Common myeloid progenitor, CD34-positive (primary cell): ENCODE measurements at places on chromosomes 11 and 22.

DNA sequence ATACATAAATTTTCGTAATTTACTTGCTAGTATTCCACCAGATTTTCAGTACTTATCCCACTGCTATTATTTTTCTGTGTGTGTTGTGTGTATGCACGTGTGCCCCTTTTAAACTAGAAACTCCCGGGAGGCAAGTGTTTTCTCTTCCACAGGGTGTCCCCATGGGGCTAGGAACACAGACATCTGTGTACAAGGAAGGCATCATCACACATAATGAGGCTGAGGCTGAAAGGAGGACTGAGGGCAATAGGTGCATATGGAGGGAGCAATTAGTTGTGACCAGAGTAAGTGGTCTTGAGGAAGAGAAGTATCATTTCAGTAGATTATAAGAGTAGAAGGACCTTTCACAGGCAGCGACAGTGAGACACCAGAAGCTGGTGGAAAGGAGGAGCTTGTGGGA lies 2.1 kb upstream of the DPAGT1 start:
- no peak for DNase-seq

GRCh38 chr11:1209371-1210057 lies 13.4 kb upstream of the MUC5B start:
- DNase-seq: no peak

DNA sequence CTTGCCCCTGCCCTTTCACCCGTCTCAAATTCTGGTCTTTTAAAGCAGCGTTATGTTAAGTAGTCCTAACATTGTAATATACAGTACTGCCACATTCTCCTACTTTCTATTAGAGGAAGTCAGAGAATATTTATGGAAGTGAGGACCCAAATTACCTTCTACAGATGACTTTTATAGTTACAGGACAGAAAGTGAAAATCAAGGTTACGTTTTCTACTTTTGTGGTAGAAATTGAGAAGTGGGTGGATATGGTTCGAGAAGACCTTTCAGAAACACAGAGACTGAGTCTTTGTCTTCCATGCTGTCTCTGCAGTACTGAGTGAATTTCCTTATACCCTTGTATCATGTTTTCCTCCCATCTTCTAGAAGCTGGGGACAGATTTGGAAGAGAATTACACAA lies 17.1 kb downstream of the SC5D start:
- DNase-seq: no peak

GRCh38 chr11:116471608-116472256 lies 301.1 kb downstream of the BUD13 start:
- DNase-seq: no peak

- no peak for DNase-seq
Measured at GRCh38 chr11:105233285-105233684, 93.7 kb upstream of the CARD18 start.

DNA sequence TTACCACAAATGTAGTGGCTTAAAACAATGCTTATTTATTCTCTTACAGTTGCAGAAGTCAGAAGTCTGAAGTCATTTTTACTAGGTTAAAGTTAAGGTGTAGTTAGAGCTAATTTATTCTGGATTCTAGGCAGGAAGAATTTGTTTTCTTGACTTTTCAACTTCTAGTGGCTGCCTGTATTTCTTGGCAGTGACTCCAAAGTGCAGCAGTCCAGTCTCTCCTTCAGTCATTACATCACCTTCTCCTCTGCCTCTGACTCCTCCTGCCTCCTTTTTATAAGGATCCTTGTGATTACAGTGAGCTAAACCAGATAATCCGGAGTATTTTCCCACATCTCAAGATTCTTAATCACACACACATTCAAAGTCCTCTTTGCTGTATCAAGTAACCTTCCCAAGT lies 581.4 kb downstream of the KCNA4 start:
- no peak for DNase-seq

- DNase-seq: peak; percentile 65
Measured at GRCh38 chr11:82775736-82776346, 42.2 kb upstream of the FAM181B start.

DNA sequence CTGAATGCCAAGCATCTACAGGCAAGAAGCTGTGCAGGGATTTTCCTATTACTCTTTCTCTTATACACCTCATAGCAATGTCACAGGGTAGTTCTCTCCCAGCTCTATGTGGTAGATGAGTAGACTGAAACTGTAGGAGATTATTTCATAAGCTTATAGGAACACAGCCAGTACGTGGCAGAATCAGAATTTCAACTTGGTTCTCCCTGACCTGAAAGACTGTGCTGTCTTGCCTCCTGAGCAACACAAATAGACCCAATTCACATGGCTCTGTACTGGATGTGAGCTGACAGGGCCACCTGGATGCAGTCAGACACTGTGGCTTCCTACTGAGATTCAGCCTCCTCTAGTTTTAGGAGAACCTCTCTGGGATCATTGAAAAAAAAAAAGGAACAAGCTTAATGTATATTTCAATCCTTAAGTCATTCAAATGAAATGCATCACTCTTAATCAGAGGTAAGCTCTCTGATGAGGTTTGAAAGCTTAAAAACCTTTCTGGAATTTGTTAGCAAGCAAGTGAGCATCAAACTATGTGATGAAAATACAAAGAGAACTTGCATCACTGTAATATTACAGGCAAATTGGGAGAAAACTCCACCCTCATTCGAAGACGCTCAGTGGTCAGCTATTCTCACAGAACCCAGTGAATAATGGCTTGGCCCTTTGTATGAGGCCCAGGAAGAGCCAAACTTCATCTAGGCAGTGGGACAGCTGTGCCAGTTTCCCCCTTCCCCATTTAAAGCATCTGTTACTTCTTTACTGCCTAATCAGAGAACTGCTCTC lies 1039.3 kb downstream of the NTM start:
- no peak for DNase-seq

- no peak for DNase-seq
Measured at GRCh38 chr22:30855266-30855665, 113.3 kb downstream of the MORC2 start.

GRCh38 chr11:12430351-12430750 lies 53.0 kb downstream of the PARVA start:
- no peak for DNase-seq

DNA sequence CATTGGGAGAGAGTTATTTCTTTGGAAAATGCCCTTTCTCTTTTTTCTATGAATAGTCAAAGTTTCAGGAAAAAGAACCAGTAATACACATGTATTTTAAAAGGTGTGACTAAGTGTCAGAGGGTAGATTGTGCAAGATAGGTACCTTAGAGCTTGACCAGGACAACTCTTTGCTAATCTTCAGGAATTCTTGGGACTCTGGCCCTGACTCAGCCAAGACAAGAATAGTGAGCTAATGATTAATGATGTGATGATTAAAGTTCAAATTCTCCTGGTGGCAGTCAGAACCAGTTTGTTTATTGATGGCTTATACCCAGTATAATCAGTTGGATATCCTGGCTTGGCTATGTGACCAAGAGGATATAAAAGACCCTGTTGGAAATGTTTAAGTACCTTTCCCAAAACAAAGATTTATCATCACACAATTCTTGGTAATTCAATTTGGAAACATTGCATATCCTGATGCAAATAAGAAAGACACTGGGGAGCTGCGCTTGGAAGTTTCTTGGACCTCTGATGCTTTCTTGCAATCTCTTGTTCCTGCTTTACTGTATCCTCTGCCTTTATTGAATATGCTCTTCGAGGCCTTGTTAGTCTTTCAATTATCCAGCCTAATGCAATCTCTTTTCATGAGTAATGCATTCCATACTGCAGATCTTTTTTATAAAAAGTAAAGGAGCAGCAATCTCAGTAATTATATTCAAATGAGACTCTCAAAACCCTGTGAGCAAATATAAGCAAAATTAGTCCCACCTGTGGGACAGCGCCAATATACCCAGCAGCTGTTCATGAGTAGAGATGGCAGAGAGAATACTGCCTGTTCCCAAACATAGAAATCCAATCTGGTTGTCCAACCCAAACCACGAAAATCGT lies 48.0 kb upstream of the CEP126 start:
- no peak for DNase-seq

DNA sequence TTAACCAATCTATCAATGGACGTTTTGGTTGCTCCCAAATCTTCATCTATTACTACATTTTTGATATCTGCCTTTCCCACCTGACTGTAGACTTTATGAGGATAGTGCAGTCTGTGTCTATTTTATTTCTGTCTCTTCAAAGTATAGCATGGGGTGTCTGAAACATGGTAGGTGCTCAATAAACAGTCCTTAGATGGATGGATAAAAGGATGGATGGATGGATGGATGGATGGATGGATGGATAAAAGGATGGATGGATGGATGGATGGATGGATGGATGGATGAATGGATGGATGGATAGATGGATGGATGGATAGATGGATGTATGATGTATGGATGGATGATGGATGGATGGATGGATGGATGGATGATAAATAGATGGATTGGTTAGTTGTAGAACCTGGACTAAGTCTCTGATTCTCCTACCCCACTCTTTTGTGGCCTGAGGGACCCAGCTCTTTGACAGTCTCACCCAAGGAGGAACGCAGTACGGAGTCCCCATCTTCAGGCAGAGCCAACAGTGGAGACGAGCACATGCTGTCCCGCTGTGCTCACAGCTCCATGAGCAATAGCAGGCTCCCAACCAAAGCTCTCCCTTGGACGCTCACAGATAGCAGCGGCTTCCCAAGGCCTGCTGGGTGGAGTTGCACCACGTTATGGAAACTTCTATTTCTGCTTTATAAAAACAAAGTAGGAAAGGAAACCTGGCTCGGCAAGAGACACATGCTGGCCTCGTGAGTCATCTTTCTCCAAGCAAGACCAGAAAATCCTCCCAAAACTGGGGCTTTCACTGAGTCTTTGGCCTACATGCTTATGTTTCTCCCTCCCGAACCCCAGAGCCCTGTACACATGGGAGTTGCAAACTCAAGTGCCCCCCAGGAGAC lies 448.0 kb downstream of the MIAT start:
- DNase-seq: no peak

DNA sequence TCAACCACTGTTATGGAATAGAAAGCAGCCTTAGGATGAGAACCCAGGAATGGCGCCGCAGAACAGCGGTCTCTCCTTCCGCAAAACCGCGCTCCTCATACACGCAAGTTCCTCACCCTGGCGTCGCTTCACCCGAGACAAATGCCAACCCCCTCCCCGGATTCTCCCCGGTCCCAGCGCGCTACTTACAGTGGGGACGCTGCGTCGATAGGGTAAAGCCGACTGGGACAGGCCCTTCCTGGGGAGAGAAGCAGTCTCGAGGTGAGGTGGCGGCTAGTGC lies 287 bp downstream of the RPS13 start:
- DNase-seq: peak; percentile 75

- DNase-seq: no peak
Measured at GRCh38 chr11:78415338-78415737, 2.3 kb downstream of the GAB2 start.

DNA sequence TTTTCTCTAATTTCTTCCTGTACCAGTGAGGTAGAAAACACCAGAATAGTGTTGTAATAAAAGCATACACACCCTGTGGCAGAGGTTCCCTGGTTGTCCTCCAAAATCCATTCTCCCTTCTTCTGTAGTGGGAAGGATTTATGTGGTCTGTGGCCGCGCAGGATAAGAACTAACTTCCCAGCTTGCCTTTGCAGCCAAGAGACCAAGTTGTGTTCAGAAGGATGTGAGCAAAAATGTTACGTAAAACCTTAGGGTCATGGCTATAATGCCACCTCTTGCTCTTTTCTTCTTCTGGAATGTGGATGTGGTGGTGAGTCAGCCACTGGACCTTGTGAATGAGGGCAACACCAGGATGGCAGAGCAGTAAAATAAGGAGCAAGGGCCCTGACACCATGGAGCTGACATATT lies 28.4 kb downstream of the CCDC90B start:
- DNase-seq: no peak

GRCh38 chr11:48675945-48676344 lies 187.4 kb downstream of the OR4A47 start:
- no peak for DNase-seq

DNA sequence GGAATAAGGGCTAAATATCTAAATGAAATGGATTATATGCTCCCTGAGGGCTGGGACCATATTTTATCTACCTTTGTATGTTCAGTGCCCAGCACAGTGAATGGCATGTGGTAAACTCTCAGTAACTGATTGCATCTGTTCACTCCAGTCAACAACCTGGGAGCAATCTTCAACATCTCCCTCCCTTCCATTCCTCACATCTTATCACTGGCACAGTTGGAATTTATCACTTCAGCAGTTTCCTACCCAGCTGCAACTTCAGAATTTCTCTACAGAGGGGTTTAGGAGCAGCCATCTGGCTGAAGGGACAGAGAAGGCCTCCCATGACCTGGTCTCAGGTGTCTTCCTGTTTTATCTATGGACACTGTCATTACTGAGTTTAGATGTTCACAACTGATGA lies 9.8 kb upstream of the SIK2 start:
- no peak for DNase-seq

- no peak for DNase-seq
Measured at GRCh38 chr22:44724416-44724815, 22.4 kb downstream of the PRR5 start.

- no peak for DNase-seq
Measured at GRCh38 chr11:5923794-5924193, 18.3 kb upstream of the OR56A3 start.

GRCh38 chr11:129613071-129613470 lies 202.6 kb upstream of the TMEM45B start:
- DNase-seq: no peak

DNA sequence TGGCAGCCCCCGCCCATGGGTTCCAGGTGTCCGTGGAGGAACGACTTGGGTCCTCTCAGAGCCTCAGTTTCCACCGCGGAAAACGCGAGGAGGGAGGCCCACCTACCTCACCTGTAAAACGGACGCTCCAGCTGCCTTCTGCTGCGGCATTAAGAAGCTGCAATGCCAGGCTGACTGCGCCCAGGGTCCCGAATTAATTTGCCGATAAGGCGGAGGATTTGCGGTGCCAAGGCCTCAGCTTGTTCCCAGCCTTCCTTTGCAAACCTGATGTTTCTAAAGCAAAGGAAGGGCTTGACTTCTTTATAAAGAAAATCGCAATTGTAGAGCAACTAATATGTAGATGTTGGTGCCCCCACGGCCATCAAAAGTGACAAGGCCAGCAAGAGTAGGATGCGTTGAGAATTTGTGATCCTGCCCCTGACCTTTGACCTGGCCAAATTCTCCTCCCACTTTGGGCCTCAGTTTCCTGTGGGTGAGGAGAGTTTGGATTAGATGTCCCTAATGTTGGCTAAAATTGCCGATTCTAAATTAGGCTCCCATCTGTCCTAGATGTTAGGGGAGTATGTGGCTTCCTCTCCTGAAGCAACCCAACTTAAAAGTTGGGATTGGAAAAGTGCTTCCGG lies 849 bp upstream of the TCF20 start:
- no peak for DNase-seq

DNA sequence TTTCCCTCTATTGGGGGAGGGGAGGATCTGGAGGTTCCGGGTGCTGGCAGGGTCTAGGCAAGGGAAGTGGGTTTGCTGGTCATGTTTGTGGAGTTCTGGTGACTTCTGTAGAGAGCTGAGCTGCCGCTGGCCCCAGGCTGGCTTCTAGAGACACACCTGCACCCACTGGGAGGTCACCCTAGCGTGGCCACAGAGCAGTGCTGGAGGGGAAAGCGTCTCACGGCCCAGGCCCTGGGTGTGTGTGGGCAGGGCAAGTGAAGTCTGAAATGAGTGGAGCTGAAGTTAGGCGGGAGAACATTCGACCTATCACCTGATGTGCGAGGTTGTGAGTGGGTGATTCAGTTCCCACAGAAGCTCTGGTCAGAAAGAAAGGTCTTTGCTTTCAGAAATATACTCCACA lies 27.9 kb downstream of the SMIM38 start:
- no peak for DNase-seq
